ENCODE measurements at places on chromosomes 4 and X. TPM values are rescaled to one million over a fixed set of nuclear protein-coding genes. Genes with fewer than 3 reads are reported as not detected.

DNA sequence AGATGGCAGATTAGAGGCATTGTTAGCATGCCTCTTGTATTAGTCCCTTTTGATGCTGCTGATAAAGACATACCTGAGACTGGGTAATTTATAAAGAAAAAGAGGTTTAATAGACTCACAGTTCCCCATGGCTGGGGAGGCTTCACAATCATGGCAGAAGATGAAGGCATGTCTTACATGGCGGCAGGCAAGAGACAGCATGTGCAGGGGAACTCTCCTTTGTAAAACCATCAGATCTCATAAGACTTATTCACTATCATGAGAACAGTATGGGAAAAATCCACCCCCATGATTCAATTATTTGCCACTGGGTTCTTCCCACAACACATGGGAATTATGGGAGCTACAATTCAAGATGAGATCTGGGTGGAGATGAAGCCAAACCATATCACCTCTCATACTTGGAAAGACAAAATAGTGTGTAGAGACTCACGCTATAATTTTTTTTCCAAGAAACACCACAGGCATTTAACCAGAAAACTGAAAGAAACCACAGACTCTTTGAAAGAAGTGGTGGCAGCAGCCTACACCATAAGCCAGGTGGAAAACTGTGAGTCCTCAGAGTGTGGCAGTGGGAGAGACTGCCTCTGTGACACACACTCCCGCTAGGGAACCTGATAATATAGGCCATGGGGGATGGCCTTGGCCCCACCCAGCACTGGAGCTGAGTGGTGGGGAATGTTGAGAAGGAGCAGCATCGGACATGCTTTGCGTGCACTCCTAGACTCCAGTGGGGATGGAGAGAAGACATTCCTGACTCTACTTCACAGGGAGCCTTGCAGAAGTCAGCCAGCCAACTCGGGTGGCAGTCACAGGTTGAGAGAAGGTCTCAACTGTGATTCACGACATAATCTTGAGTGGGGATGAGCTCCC is 51.5 kb downstream of the SLC2A9 start:
- no peaks in the 10 kb centered on the region for H3K4me1 ChIP-seq
- no peaks in the 10 kb centered on the region for H3K27me3 ChIP-seq
- H3K4me3 ChIP-seq: no peak overlapping the region
- no peaks in the 10 kb centered on the region for H3K36me3 ChIP-seq

GRCh38 chr4:176546975-176547374 is 227.2 kb downstream of the SPCS3 start:
- H3K27me3 ChIP-seq: no peaks in the 10 kb centered on the region
- no peaks in the 10 kb centered on the region for H3K36me3 ChIP-seq
- no peak overlapping the region for H3K4me3 ChIP-seq
- no peak overlapping the region for H3K27ac ChIP-seq
- H3K4me1 ChIP-seq: no peaks in the 10 kb centered on the region

The GAR1 gene
- 10.0 TPM for total RNA-seq

The PDE5A gene
- total RNA-seq: 39.8 TPM

The ENPP6 gene
- total RNA-seq: 0.74 TPM

The RPL10 gene
- total RNA-seq: 2,678 TPM

All from lower lobe of right lung (tissue), 2 donors.